GF-D8 (cell line): ENCODE measurements at places on chromosomes 2 and 18.

DNA sequence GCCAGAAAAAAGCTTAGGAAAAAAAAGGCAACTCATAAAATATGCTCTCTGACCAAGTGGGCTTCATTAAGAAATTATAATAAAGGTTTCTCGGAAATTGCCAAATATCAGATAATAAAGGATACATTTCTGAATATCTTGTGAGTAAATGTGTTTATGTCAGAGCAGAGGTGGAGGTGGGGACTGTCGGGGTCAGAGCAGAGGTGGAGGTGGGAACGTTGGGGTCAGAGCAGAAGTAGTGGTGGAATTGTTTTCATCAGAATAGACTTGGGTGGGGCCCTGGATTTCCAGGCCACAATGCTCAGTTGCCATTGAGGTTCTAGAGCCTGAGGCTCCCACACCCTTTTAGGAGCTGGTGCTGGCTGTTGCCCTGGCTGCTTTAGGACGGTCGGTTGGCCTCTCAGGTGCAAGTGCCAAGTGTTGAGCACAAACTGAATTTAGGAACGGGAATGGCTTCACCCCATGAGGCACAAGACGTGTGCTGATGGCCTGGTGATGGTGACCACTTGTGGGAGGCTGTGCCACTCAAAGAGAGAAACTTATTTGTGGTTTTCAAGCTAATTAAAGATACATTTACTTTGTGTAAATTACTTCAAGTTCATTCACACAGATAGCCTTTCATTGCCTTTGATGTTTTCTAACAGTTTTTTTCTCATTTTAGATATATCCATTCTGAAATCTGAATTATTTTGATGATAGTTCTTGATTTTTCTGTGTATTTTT lies 131.5 kb downstream of the ATP9B start:
- no peak for DNase-seq

- no peak for DNase-seq
Measured at GRCh38 chr2:16869711-16870110, 204.1 kb upstream of the CYRIA start.

- no peak for DNase-seq
Measured at GRCh38 chr2:20986024-20986939, 57.6 kb downstream of the APOB start.

- DNase-seq: no peak
Measured at GRCh38 chr2:16394072-16394985, 271.3 kb downstream of the CYRIA start.

- DNase-seq: no peak
Measured at GRCh38 chr2:203688798-203689197, 17.6 kb upstream of the CD28 start.

- DNase-seq: no peak
Measured at GRCh38 chr2:37013315-37013641, 46.9 kb upstream of the STRN start.

DNA sequence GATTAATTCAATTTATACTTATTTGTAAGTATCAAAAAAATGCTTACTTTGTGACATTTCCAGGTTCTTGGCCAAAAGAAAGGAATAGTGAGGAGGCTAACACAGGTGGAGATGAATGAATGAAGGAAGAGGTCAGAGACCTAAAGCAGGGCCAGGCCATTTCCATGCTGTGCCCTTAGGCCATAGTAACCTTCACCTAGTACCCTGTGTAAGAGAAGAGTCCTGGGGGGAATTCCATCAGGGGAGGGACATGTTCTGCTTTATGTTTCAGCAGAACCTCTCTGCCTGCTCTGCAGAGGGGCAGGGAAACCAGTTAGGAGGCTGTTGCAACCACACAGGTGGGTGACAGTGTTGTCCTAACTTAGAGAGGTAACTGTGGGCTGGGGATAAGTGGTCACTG lies 204.2 kb upstream of the CDH20 start:
- no peak for DNase-seq

- DNase-seq: no peak
Measured at GRCh38 chr2:25308599-25308998, 33.1 kb downstream of the DNMT3A start.

DNA sequence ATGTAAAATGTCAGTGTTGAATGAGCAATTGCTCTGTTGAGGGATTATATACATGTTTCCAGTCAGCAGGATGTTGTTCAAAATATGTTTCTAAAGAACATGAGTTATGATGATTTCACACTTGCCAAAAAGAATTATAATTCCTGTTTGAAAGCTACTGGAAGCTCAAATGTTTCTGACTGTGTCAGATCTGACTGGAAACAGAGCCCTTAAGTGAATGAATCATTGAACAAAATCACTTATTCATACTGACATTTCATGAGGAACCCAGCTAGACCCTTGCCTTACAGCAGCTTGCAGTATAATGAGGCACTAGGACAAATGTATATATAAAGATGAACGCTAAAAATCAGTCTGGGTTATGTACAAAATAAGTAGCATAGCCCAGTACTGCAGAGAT lies 35.4 kb upstream of the ITGAV start:
- no peak for DNase-seq

GRCh38 chr2:221156062-221156734 lies 415.9 kb downstream of the EPHA4 start:
- DNase-seq: no peak

- DNase-seq: no peak
Measured at GRCh38 chr2:38825956-38826355, 47.9 kb downstream of the GEMIN6 start.

DNA sequence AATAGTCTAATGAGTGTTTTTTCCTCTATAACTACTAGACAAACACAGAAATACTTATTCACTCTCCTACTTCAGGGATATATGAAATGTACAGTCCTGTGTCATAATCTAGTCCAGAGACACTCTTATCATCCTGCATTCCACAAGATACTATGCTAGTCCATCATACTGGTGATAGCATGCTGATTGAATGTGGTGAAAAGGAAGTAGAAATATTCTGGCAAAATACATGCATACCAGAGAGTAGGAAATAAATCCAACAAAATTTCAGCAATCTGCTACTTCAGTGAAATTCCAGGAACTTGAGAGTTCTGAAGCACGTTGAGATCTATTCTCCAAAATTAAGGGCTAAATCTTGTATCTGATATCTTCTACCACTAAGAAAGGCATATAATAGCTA lies 353.9 kb downstream of the PID1 start:
- no peak for DNase-seq

- DNase-seq: no peak
Measured at GRCh38 chr2:31522786-31523185, 58.0 kb downstream of the SRD5A2 start.

GRCh38 chr2:70301344-70302194 lies at the start of gene FAM136A:
TSS of gene FAM136A (minus strand) at chr2:70302067. CDS start at chr2:70302011, 56 bp downstream.
- DNase-seq: peak; percentile 45

DNA sequence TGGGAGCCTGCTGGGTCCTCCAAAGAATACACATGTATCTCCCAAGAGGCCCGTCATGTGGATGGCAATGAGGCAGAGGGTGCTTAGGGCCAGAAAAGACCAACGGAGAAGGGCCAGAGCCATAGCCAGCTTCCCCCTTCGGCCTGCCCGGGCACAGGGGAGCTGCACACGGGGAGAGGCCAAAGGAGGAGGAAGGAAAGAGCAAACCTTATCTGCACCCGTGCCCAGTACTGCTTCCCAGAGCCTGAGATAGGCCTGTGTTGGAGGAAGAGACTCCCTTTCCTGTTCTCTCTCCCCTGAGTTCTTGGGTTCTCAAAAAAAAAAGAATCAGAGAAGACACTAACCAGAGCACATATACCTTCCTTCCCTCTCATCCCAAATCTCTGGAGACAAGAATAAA lies 250.3 kb downstream of the ANAPC1 start:
- peak; percentile 36 for DNase-seq

DNA sequence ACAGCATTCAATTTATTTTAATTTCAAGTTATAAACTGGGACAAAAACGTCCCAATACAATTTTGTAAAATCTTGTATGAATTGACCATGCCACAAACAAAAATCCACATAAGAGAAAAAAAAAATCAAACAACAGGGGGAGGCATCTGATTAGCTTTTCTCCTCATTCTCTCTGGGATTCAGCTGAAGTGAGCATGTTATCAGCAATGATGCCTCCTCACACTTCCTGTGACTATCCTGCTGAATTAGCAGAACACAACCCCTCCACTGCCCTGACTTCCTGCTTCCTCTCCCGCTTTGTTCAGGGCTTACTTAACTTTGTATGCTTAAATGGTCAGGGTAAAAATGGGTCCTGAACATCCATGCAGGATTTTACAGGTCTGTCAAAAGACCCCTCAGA lies 132.2 kb upstream of the ITGB6 start:
- DNase-seq: peak; percentile 67

GRCh38 chr2:188852772-188853171 lies 121.4 kb upstream of the COL3A1 start:
- DNase-seq: no peak

DNA sequence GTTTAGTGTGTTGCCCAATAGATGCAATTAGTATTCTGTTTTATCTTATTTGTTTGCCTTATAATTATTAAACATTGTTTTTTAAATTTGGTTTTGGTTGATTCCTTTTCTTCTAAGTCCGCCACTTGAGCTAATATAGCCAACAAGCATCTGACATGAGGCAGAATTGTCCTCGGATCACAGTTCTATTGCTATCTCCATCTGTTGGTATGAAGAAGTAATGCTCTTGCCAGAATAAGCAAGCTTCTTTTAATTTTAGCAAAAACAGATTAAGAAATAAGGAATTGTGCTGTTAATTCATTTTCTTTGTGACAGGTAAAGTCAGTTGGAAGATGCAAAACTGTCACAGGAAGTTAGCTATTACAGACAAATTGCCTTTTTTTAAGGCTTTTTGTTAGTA lies 54.3 kb downstream of the R3HDM1 start:
- no peak for DNase-seq

DNA sequence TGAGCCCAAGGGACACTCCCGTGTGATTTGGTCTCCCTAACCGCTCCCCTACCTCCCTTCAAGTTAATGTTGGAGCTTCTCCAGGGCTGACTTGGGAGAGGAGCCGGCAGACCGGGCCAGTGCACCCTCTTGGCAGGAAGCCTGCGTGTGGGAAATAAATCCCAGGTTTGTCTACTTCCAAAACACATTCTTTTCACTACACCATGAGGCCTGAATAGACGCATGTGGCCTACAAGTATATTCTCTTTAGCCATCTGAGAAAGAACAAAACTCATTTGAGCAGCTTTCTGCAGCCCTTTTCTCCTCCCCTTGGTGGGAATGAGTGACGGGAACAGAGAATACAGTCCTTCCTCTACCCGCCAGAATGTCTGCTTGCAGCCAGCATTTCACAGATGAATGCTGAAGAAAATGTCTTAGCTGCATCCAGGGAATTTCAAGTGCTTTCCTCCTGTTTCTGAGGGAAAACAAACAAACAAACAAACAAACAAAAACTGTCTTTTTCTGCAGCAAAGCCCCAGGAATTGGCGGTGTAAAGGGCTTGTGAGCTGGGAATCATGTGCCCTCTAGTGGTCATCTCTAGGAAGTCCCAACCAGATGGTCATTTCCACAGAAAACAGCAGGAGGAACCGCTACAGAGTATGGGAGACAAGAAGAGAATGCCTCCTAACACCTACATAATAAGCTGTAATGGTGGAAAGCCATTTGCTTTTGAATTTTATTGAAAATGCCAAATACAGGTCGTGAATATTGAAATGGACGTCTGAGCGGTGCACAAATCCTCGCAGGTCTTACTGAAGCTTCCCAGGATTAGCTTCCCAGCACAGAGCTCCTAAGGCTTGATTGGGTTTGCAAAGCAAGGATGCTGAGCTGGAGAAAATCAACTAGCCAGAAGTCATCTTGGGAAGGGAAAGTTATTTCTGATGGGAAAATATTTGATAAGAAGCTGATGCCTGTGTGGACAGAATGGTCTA lies 41.2 kb upstream of the DAPL1 start:
- peak; percentile 5 for DNase-seq

- DNase-seq: no peak
Measured at GRCh38 chr2:205568620-205569019, 113.7 kb upstream of the NRP2 start.

GRCh38 chr2:180583441-180584140 lies 396.8 kb upstream of the UBE2E3 start:
- DNase-seq: no peak

GRCh38 chr2:139721411-139721995 lies 941.3 kb upstream of the NXPH2 start:
- DNase-seq: no peak

GRCh38 chr2:135650721-135651120 lies 90.9 kb upstream of the UBXN4 start:
- no peak for DNase-seq

- no peak for DNase-seq
Measured at GRCh38 chr2:67684991-67685390, 287.9 kb downstream of the ETAA1 start.

- no peak for DNase-seq
Measured at GRCh38 chr2:240957656-240958365, 40.6 kb upstream of the SNED1 start.

DNA sequence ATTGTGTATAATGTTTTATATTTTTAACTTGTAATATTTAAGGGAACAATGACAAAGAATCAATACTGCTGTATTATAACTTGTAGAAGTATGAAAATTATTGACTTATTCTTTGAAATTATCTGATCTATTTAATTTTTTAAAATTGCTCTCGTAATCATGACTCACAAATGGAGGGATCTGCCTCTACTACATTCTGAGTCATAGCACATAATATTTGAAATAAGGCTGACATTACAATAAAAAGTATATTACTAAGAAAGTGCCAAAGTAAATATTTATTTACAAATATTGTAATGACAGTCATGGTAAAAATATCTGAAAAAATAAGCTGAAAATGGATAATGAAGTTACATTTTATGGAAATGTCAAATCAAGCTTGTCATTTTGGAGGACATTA lies 1144.6 kb upstream of the CDH2 start:
- DNase-seq: no peak

- DNase-seq: peak; percentile 57
Measured at GRCh38 chr18:12946549-12947284, 1.1 kb upstream of the SEH1L start.

GRCh38 chr2:170500770-170501169 lies 214.4 kb upstream of the SP5 start:
- DNase-seq: no peak

DNA sequence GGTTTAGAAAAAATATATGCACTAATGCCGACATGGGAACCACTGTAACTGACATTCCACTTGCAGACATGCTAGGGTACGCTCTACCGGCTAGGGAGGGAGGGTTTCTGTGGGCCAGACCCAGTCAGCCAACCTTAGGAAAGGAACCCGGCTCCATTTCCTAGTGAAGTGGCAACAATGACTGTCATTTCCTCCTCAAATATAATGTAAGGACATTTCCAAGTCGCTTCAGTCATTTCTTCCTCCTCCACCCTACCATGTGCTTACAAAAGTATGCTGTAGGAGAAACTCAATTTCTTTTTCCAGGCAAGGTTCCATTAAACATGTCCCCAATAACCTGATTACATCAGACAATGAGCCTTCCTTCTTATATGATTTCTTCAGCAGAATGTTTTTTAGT lies 64.3 kb upstream of the PSMD14 start:
- DNase-seq: peak; percentile 53
